ENCODE measurements at places on chromosomes 3 and 15. TPM values are rescaled to one million over a fixed set of nuclear protein-coding genes. Genes with fewer than 3 reads are reported as not detected.

NEK10 gene
- polyA plus RNA-seq, result 0.87 TPM

COL6A6 gene
- 0.25 TPM for polyA plus RNA-seq

PLA2G4E gene
- polyA plus RNA-seq, result 0.62 TPM

PSTPIP1 gene
- 54.8 TPM for polyA plus RNA-seq

FHIT gene
- 9.2 TPM for polyA plus RNA-seq

SLC22A13 gene
- polyA plus RNA-seq, result 0.07 TPM

MORC1 gene
- polyA plus RNA-seq, result 0.27 TPM

RRP9 gene
- 16.9 TPM for polyA plus RNA-seq

PIGBOS1 gene
- polyA plus RNA-seq, result 31.4 TPM

TNFAIP8L3 gene
- 4.7 TPM for polyA plus RNA-seq

C3orf62 gene
- polyA plus RNA-seq, result 15.6 TPM

RHOV gene
- 15.3 TPM for polyA plus RNA-seq

IQCH gene
- 0.91 TPM for polyA plus RNA-seq

SYNM gene
- polyA plus RNA-seq, result 10.5 TPM

NOX5 gene
- 0.66 TPM for polyA plus RNA-seq

SLC12A8 gene
- polyA plus RNA-seq, result 0.80 TPM

TRAIP gene
- polyA plus RNA-seq, result 2.4 TPM

All from thymus (tissue), 14 donors.